Smooth muscle cell of the coronary artery (primary cell): ENCODE measurements at places on chromosomes 11 and 22. TPM values are rescaled to one million over a fixed set of nuclear protein-coding genes. Genes with fewer than 3 reads are reported as not detected.

The YWHAH gene
- 40.7 and 88.1 TPM in 2 replicates for total RNA-seq

The MMP27 gene
- total RNA-seq, result 1.3 TPM in 1 of 2 replicates, not detected in the other

The LINC01488 gene
- total RNA-seq, result 0.08 TPM in 1 of 2 replicates, not detected in the other

The OR9G1 gene
- not detected in 2 replicates for total RNA-seq

The SYT7 gene
- 0.53 and 12.5 TPM in 2 replicates for total RNA-seq

The SPTBN2 gene
- 0.94 and 9.2 TPM in 2 replicates for total RNA-seq

The OR10A2 gene
- not detected in 2 replicates for total RNA-seq

The RAB38 gene
- 1.1 and 1.4 TPM in 2 replicates for total RNA-seq

The PRG3 gene
- total RNA-seq, result not detected in 2 replicates

The ART1 gene
- total RNA-seq, result not detected in 2 replicates

The AMPD3 gene
- total RNA-seq, result 0.23 and 4.4 TPM in 2 replicates

The JAML gene
- total RNA-seq, result not detected in 2 replicates

The SLC22A12 gene
- total RNA-seq, result not detected in 2 replicates

The DDIAS gene
- total RNA-seq, result 0.70 and 1.4 TPM in 2 replicates

The CCDC134 gene
- 4.0 and 7.5 TPM in 2 replicates for total RNA-seq

The SESN3 gene
- 22.6 and 26.8 TPM in 2 replicates for total RNA-seq

The ANKK1 gene
- total RNA-seq, result under 0.01 and 0.12 TPM in 2 replicates

The MS4A7 gene
- total RNA-seq, result not detected in 2 replicates

The OLFML1 gene
- total RNA-seq, result 0.15 and 53.7 TPM in 2 replicates

The FAM111B gene
- 0.12 and 2.6 TPM in 2 replicates for total RNA-seq

The FOSL1 gene
- 0.94 and 5.3 TPM in 2 replicates for total RNA-seq

The UBQLNL gene
- 0.08 and 0.12 TPM in 2 replicates for total RNA-seq
